ENCODE measurements at places on chromosomes 7 and 10.
A peak's percentile ranks its signal among the peaks of the same experiment; 100 is the strongest.

- H3K4me1 ChIP-seq = no peaks in the 10 kb centered on the region
- no peak for DNase-seq
- H3K27ac ChIP-seq = no peak overlapping the region
- no peaks in the 10 kb centered on the region for H3K36me3 ChIP-seq
- H3K27me3 ChIP-seq = no peaks in the 10 kb centered on the region
These were observed 149.5 kb downstream of the AHR start for GRCh38 chr7:17447728-17448478.

- no peaks in the 10 kb centered on the region for H3K36me3 ChIP-seq
- no peak overlapping the region for H3K4me3 ChIP-seq
- no peak for DNase-seq
- H3K4me1 ChIP-seq = no peaks in the 10 kb centered on the region
- H3K27ac ChIP-seq = no peak overlapping the region
These were observed 874.1 kb downstream of the GRM8 start for GRCh38 chr7:126378642-126379041.

DNA sequence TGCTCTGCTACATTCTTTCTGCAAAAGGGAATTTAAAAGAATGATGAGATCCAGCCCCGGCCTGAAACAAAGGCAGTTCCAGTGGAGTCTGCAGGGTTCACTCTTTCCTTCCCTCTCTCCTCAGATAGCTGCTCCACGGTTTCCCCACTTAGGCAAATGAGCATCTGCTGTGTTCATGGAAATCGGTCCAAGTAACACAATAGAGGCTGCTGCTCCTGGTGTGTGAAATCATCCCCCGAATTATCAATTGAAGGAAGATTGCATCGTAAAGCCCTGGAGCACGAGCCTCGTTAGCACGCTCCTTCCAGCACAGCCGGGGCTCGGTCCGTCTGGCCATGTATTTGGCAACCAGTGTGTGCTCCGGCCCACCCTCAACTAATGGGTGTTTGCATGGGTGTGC is 108.3 kb upstream of the DPP6 start:
- H3K4me1 ChIP-seq = no peaks in the 10 kb centered on the region
- H3K36me3 ChIP-seq = no peaks in the 10 kb centered on the region
- no peak overlapping the region for H3K27ac ChIP-seq
- DNase-seq = no peak

- no peak for DNase-seq
- H3K36me3 ChIP-seq = no peaks in the 10 kb centered on the region
- peaks cover 3% of the 10 kb centered on the region for H3K4me1 ChIP-seq
- no peak overlapping the region for H3K27ac ChIP-seq
- no peaks in the 10 kb centered on the region for H3K27me3 ChIP-seq
- H3K4me3 ChIP-seq = no peak overlapping the region
These were observed 145.7 kb downstream of the MAPK8 start for GRCh38 chr10:48451969-48452878.

- no peaks in the 10 kb centered on the region for H3K36me3 ChIP-seq
- peak within 1 kb of the TSS; percentile 45 for H3K27ac ChIP-seq
- DNase-seq = peak; percentile 48
- peak within 1 kb of the TSS; percentile 61 for H3K4me3 ChIP-seq
These were observed at the start of gene ATRNL1 for GRCh38 chr10:115093286-115093775. TSS of gene ATRNL1 (plus strand) at chr10:115093365. CDS start at chr10:115093751, 386 bp downstream.

GRCh38 chr10:36066850-36067249 is 424.8 kb upstream of the FZD8 start:
- no peak overlapping the region for H3K27ac ChIP-seq
- H3K4me3 ChIP-seq = no peak overlapping the region
- no peaks in the 10 kb centered on the region for H3K4me1 ChIP-seq
- H3K27me3 ChIP-seq = no peaks in the 10 kb centered on the region
- H3K36me3 ChIP-seq = no peaks in the 10 kb centered on the region

DNA sequence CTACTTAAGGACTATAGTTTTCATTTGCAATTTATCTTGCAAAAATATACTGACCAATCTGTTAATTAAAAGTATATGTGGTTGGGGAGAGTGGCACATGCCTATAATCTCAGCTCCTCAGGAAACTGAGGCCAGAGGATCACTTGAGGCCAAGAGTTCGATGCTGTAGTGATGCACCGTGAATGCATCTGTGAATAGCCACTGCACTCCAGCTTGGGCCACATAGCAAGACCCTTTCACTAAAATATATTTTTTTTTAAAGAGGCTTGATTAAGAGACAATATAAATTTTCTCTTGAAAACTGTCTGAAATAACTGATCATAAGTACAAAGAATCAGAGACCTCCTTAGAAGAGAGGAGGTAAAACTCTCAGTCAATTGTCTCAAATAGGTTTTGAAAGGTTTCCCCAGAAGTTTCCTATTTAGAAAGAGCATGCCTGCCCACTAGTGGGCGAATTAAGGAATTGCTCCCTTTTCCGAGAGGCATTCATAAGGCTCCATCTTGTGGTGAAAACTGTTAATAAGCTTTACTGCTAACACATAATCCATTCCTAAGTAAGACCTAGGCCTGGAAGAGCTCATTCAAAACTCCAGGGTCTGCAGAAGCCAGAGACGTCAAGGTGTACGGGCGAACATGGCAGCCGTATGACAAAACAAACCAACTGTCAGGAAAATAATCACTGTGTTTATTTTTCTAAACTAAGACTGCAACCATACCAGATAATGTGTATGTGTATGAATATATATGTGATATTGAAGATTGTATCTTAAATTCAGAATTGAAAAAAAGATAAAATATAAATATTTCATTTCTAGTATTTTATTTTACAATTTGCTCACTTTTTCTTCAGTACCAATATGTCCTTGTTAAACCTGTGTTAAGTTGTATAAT is 6.8 kb upstream of the TAS2R40 start:
- H3K27ac ChIP-seq = no peak overlapping the region
- peak; percentile 63 for DNase-seq
- no peaks in the 10 kb centered on the region for H3K36me3 ChIP-seq
